ENCODE measurements at places on chromosomes 11 and 22.

GRCh38 chr11:32641361-32641760 is 57.7 kb downstream of the EIF3M start:
- no peak for DNase-seq

- DNase-seq: no peak
Observed at GRCh38 chr11:131773626-131774025, 403.2 kb downstream of the NTM start.

DNA sequence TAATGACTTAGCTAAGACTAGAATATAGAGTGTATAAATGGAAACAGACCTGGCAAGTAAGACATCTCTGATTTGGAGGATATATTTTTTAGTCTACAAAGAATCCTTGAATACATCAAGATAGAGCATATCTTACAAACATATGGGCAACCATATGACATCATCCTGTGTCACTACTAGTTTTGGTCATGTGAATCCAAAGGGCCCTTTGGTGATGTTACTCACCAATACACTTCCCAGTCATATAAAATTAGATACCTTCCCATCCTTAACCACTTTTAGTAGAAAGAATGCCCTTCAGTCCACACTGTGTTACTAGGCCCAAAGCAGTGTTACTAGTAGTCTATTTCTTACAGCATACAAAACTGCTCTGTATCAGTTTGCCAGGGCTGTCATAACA is 31.6 kb downstream of the GRIA4 start:
- DNase-seq: no peak

DNA sequence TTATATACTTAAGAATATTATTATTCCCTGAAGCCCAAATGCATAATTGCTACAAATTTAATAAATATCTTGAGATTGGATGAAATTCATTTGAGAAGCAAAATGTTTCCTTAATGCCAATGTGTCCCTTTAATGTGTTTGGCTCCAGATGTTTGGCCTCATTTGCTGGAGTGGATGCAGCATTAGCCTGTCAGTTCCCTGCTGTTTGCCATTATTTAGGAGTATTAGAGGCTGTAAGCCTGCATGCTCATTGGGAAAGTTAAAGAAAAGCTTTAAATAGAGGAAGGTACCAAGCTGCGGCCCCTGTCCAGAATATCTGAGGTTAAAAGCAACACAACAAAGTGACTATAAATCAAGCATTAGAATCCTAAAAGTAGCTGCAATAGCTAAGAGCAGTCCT is 54.8 kb upstream of the PITPNB start:
- no peak for DNase-seq

- DNase-seq: no peak
Observed at GRCh38 chr22:39089928-39090327, 7.1 kb upstream of the APOBEC3H start.

GRCh38 chr11:3665336-3666022 is 5.7 kb downstream of the CHRNA10 start:
- no peak for DNase-seq

- DNase-seq: no peak
Observed at GRCh38 chr22:20426259-20426615, 11.4 kb downstream of the SCARF2 start.

- no peak for DNase-seq
Observed at GRCh38 chr22:28075358-28075981, 156.4 kb upstream of the PITPNB start.

GRCh38 chr11:101617735-101618332 is 34.0 kb upstream of the TRPC6 start:
- no peak for DNase-seq

DNA sequence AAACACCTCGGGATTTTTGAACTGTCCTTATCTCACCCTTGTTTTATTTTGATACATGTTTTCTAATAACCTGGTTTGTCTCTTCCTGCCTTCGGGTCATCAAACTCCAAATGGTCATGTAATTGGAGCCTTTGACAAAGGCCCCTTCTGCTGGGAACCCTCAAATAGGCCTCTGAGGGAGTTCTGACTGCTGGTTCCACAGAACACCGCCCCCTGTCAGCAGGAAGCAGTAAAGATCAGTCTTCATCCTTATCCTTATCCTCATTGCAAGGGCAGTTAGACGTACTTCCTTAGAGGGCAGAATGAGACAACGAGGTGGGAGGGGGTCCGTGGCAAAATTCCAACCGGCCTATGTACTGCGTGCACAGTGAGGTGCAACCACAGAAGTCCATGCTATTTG is 12.1 kb downstream of the TRIM51 start:
- no peak for DNase-seq

DNA sequence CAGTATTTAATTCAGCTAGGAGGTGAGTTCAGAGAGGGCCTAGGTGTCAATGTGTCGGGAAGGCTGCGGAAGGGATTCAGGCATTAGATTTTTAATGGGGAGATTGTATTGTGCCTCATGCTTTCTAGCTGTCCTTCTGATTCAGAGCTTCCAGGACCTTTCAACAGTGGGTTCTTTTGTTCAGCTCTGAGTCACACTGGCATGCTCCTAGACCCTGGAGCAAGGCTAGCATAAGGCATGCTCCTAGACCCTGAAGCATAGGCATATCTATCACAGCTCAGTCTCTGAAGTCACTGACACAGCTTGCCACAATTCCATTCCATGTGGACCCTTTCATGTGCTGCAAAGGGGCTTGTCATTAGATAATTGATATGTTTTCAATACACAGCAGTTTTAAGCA is 396.9 kb downstream of the RAB38 start:
- DNase-seq: no peak

- no peak for DNase-seq
Observed at GRCh38 chr11:65918211-65919140, at the start of gene C11orf68. C11orf68 (minus strand) TSS chr11:65919062; CDS start chr11:65919031, 31 bp downstream.

DNA sequence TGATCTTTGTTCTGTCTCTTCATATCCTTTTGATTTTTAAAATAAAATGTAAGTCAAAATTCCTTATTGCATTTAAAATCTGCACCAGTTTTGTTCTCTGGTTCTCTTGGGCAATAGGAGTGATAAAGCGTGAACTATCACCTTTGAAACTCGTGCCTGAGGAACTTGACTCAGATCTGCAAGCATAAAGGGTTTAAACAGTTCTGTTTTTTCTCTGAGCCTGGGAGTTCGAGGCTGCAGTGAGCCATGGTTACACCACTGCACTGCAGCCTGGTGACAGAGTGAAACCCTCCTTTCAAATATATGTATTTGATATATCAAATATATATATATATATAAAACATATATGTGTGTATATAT is 38.9 kb upstream of the CLMP start:
- no peak for DNase-seq

DNA sequence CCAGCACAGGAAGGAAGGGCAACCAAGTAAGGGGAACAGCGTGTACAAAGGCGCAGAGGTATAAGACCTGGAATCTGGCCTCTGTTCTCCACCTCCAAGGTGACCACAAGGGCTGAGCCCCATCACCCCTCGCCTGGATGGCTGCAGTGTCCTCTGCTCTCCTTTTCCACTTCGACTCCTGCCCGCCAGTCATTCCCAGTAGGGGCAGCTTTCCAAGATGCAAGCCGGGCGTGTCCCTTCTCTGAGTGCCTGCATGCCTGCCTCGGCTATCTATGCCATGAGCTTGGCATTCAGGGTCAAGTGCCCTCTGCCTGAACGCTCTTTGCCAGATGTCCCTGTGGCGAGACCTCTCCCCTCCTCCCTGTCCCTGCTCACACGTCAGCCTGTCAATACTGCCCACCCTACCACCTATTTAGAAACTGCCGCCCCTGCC is 17.0 kb downstream of the FADS3 start:
- DNase-seq: no peak

- DNase-seq: no peak
Observed at GRCh38 chr11:77067861-77068443, 1.2 kb downstream of the CAPN5 start.

- DNase-seq: no peak
Observed at GRCh38 chr11:47620836-47621378, 21.5 kb downstream of the MTCH2 start.

- no peak for DNase-seq
Observed at GRCh38 chr11:19382131-19382611, 141.4 kb upstream of the E2F8 start.

DNA sequence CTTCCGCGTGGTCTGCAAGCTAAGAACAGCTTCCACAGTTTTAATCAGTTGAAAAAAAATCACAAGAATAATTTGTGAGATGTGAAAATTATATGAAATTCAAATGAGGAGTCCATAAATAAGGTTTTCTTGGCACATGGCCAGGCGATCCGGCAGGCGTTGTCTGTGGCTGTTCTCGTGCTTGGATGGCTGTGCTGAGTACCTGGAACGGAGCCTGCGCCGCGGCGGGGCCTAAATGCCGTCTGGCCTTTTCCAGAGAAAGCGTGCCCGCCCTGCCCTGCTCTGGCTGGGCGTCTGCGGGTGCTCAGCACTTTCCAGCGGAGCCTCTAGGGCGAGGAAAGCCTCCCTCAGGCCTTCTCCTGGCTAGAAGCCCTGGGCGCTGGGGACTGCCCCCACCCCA is 41.8 kb downstream of the OSBPL5 start:
- no peak for DNase-seq

DNA sequence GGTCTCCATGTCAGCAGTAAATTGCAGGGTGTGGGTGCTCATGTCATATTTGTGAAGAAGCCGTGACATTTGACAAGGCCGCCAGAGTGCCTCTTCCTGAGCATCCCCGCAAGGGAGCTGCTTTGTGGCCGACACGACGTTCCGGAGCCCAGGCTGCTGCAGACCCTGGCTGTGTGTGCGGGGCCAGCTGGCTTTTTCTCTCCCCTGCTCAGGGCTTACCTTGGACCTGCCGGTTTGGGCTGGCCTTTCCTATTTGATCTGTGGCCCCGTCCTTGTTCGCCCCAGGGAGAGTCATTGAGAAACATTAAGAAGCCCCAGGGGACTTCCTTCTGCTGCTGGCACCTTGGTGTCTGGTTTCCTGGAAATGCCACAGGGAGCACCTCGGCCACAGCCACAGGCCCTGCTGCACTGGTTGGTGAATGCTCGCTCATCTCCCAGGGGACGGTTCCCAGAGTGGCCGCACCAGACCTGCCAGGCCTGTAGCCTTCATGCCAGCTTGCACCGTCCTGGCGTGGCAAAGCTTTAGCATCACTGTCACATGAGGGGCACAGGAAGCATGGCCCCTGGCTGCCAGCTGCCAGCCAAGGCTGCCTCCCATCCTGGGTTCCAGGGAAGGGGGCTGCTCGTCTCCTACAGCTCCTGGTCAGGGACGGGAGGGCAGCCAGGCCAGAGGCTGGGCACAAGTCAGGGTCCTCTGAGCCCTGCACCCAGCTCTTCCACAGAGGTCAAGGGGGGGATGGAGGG is 5.4 kb downstream of the GRK2 start:
- peak; percentile 65 for DNase-seq

DNA sequence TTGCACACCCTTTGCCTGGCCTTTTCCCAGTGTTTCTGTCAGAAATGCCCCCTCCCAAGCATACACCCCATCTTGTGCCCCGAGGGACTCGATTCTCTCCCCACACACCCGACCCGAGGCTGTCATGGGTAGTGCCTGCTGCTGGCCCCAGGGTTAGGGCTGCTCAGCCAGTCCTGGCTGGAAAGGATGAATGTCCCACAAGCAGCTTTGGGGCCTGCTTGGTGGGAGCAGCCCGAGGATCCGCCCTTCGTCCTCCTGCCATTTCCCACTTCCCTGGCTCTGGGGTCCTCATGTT is 55.0 kb upstream of the PRODH start:
- no peak for DNase-seq

DNA sequence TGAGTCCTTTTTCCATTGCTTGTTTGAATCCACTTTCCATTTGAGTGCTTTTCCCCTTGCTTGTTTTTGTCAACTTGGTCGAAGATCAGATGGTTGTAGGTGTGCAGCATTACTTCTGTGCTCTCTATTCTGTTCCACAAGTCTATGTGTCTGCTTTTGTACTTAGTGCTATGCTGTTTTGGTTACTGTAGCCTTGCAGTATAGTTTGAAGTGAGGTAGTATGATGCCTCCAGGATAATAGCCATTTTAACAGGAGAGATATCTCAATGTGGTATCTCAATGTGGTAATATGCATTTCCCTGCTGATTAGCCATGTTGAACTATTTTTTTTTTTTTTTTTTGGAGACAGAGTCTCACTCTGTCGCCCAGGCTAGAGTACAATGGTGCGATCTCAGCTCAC is 16.7 kb downstream of the ACRV1 start:
- no peak for DNase-seq

DNA sequence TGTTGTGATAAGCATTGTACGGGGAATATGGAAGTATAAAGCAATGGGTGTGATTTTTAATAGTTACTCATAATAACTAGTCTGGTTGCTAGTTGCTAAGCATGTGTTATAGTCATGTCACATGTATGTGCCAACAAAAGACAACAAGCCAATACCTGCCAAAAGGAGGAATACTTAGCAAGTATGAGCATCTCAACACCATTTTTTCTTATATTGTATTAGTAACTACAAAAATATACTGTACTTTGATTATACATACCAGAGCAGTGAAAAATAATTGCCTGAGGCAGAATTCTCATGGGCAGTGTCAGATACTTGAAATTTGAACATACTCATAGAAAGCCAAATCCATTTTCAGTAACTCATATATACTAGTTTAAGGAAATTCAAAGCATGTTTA is 62.4 kb upstream of the ALKBH3 start:
- DNase-seq: no peak

DNA sequence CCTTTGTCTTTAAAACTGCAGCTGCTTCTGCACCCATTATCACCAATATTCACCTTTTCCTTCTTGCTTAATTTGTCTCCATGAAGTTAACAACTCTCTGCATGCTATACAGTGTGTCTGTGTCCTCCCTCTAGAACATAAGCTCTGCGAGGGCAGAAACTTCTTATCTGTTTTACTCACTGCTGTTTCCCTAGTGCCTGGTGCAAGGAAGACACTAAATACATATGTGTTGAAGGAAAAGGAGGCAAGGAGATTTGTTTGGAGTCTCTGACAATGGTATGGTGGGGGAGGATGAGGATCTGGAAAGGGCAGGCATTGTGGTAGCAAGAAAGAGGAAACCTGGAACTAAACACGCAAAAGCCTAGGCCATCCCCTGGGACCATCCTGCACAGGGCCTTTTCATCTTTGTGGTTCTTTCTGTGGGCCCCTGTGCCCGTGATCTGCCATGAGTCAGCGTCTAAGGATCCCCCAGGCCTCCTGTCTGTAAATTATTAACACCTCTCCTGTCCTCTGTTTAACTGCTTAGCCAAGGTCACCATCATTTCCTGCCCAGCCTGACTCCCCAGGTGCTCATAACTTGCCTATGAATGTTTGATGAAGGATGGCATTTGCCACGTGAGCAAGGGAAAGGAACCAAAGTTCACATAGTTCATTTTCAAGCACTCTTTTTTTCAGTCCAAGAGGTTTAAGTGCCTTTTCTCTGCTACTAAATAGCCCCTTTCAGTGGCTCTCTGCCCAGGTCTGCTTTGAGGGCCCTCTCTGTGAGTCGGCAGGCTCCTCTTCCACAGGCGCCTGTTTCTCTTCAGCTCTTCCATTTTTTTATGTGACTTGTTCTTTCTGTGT is 131.1 kb downstream of the RASSF10 start:
- DNase-seq: no peak

All from activated naive CD4-positive, alpha-beta T cell treated with Interleukin-2 at 50 U/mL for 16 hours (primary cell).